Mesothelial cell of epicardium (in vitro differentiated cells): ENCODE measurements at places on chromosomes 1 and 21.

GRCh38 chr21:44079446-44079845 is 27.8 kb upstream of the PWP2 start:
- DNase-seq = no peak
- H3K27me3 ChIP-seq = no peaks in the 10 kb centered on the region
- H3K36me3 ChIP-seq = peaks cover 40% of the 10 kb centered on the region
- H3K4me3 ChIP-seq = no peak overlapping the region
- H3K4me1 ChIP-seq = peaks cover 17% of the 10 kb centered on the region

DNA sequence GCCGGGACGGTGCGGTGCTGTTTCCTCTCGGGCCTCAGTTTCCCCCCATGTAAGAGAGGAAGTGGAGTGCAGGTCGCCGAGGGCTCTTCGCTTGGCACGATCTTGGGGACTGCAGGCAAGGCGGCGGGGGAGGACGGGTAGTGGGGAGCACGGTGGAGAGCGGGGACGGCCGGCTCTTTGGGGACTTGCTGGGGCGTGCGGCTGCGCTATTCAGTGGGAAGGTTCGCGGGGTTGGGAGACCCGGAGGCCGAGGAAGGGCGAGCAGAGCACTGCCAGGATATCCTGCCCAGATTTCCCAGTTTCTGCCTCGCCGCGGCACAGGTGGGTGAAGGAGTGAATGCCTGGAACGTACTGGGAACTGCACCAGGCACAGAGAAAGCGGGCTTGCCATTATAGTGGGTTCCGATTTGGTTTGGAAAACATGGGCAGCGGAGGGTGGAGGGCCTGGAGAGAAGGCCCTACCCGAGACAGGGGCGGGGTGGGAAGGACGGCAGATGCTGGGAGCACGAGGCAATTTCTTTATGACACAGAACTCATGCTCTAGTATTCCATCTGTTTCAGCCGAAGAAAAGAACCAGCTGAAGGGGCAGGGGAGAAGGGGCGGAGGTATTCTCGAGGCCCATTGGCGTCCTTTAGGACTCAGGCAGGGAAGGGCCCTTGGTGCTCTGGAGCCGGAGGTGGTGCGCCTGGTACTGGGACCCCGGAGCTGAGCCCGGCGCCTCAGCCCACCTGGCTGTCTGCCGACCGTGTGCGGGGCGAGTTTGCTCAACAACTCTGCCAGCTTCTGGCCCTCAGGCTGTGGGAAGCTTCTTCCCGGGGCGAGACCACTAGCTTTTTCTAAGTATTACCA is 960 bp downstream of the PCSK9 start:
- peak overlapping the region; percentile 71 for H3K4me3 ChIP-seq
- no peak for DNase-seq

DNA sequence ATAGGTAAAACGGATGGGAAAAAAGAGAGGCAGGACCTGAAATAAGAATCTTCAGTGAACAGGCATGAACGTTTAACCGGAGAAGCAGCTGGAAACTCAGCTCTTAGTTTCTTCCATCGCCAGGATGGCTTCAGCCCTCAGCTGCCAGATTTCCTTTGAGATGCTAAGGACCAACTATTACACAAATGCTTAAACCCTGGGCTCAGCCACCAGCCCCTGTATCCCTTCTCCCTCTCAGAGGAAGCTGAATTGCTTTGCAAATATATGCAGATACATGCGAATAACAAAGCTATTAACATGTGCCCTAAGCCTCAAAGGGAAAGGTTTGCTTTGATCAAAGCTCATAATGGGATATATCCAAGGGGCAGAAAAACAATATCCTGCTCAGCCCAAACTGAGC is 515.1 kb downstream of the OMA1 start:
- H3K4me3 ChIP-seq = no peak overlapping the region
- peaks cover 67% of the 10 kb centered on the region for H3K27me3 ChIP-seq

GRCh38 chr1:37561133-37562132 is 4.7 kb downstream of the DNALI1 start:
- no peak overlapping the region for H3K4me3 ChIP-seq
- no peaks in the 10 kb centered on the region for H3K27me3 ChIP-seq
- H3K36me3 ChIP-seq = peaks cover 21% of the 10 kb centered on the region
- DNase-seq = no peak
- H3K27ac ChIP-seq = no peak overlapping the region
